Thymus (tissue), 14 donors: ENCODE measurements at places on chromosomes 2 and 18. TPM values are rescaled to one million over a fixed set of nuclear protein-coding genes. Genes with fewer than 3 reads are reported as not detected.

Gene ZSWIM2
- total RNA-seq = not detected

Gene GALNT14
- total RNA-seq = 1.3 TPM

DNA sequence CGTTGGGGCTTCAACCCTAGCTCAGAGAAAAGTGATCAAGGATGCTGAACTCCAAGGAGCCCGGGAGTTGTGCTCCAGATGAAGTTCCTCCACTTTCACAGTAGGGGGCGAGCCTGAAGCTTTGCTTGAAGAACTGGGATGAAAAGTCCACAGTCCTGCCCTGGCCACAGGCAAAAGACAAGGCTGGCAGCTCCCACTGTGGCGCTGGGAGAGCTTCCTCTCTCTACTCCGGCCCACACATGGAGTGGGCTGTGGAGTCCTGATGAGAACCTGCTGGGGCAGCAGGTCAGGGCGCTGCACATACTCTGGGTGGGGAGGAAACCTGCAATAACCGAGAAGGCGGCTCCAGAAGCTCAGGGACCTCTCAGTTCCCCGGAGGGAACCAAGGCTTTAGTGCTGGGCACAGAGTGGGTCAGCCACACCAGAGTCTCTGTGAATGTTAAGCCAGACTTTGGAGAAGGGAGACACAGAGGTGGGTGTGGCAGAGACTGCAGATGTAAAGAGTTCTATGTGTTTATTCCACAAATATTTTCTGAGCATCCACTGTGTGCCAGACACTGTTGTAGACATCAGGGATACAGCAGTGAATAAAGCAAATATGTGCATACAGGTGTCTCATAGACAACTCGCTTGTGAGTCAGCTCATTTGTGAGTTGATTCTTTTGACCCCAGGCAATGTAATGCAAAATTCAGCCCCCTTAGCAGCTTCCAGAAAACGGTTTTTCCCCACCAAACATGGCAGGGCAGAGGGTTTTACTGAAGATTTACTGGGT lies 48.0 kb upstream of the MRPL33 start:
- H3K4me3 ChIP-seq = no peak overlapping the region
- H3K36me3 ChIP-seq = no peaks in the 10 kb centered on the region
- no peaks in the 10 kb centered on the region for H3K4me1 ChIP-seq
- H3K27me3 ChIP-seq = no peaks in the 10 kb centered on the region
- DNase-seq = no peak

DNA sequence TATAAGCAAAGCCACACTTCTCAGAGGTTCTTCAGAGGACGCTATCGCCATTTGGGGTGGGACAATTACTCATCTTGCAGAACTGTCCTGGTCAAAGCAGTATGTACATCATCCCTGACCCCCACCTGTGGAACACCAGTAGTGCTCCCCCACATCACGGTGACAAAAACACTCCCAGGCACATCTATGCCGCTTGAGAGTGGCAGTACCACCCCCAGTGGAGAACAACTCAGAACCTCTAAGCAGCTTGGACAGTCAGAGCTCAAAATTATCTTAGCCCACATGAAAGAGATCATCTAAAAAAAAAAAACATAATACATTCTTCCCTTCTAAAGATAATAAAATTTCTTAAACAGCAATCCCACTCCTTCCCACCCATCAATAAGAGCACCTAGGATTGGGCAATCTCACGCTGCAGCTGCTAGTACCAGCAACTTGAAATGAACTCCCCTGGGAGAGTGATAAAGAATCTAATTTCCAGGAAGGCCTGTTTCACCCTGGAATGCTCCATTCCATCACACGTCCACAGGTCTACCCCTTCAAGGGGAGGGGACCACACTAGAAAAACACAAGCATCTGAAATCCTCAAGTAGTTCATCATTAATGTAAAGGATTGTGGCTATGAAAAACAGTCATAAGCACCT lies 31.7 kb downstream of the LRP2 start:
- H3K27me3 ChIP-seq = no peaks in the 10 kb centered on the region
- DNase-seq = no peak

DNA sequence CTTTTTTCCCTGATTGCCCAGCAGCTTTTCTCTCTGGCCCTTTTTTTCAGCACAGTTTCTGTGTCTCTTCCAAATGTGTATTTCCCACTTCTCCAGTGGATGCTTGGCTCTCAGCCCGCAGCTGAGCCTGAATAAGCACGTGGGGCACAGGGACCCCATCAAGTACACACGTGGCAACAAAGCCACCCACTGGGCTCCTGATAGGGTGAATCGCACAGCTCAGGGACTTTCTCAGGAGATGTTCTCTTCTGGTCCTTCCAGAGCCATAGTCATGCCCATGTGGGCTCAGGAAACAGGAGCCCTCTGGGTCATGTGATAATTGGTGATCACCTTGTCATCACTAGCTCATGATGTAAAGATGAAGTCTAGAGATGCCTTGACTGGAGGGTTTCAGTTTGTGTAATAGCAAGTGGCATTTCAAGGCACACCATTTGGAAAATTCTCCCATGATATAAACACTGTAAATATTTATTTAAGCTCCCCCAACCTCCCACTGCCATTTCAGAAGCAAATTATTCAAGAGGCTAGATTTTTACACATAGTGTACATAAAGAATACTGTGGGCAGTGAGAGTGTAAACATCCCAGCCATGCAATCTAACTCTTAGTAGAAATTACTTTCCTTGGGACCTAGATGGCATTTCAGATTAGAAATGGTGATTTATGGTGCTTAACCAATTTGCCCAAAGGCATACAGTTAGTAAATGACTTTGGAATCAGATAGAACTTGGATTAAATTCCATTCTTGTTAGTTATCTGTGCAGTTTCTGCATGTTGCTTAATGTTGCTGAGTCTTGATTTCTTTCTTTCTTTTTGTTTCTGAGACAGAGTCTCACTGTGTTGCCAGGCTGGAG lies 597.5 kb downstream of the SLC4A3 start:
- H3K4me1 ChIP-seq = no peaks in the 10 kb centered on the region
- H3K36me3 ChIP-seq = no peaks in the 10 kb centered on the region
- no peak overlapping the region for H3K4me3 ChIP-seq
- no peaks in the 10 kb centered on the region for H3K27me3 ChIP-seq

DNA sequence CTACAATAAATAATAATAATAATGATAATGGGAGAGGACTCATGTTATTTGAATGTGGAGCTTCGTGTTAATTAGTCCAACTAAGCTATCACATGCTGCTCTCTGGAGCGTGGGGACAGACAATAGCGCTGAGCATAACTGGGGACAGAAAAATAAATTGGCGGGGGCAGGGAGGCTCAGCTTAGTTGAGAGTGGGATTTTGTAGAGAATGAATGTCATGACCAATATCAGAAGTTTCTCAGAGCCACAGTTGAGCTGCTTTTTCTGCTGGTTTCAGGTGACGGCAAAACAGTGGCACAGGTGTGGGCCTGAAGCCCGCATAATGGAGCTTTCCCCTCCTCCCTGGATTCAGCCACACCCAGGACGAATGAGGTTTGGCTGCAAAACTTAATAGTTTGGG lies 111.1 kb upstream of the CAB39 start:
- no peaks in the 10 kb centered on the region for H3K36me3 ChIP-seq
- no peak overlapping the region for H3K4me3 ChIP-seq
- DNase-seq = no peak
- peak overlapping the region; percentile 70 for H3K27ac ChIP-seq

Gene FNDC4
- total RNA-seq = 0.85 TPM

DNA sequence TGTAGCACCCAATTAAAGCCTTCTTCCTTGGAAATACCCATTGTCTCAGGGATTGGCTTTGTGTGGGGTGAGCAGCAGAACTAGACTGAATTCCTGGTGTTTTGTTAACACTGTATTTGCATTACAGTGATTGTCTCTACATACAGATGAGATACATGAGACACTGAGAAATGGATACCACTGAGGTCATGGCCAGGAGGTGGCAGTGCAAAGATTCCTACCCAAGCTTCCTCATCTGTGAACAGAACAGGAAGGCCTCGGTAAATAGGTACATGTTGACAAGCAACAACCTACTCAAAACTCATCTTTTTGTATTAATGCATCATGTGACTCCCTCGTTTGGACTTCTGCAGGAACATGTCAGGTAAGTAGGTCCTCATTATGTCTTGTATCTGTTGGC lies 445.8 kb upstream of the RGPD4 start:
- no peaks in the 10 kb centered on the region for H3K27me3 ChIP-seq
- no peak for DNase-seq
- H3K4me3 ChIP-seq = no peak overlapping the region
- no peak overlapping the region for H3K27ac ChIP-seq
- H3K36me3 ChIP-seq = no peaks in the 10 kb centered on the region

DNA sequence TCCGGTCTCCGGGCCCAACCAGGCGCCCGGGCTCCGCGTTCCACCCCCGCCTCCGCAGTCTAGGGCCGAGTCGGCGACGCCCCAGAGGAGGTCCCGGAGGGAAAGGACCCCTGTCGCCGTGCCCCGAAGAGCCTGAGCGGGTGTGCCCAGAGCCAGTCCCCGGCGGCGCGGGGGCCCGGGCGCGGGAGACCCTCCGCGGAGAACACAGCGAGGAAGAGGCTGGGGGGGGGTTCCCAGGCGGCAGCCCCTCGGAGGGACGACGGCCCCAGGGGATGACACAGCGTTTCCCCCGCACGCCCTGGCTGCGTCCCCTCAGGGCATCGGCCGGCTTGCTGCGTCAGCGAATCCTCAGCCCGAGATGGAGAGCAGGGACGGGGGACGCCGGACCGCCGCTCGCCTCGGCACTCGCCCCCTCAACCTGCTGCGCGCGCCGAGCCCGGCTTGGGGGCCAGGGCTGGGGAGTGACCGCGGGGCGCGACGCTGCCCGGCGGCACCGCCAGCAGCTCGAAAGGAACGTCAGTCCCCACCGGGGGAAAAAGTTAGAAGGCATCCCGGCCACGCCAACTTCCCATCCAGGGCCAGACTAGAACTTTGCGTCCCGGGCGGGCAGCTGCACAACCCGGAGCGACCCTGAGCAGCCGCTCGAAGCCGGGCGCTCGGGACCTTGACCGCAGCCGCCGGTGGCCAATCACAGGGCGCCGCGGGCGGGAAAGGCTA lies 711 bp downstream of the SFXN5 start:
- H3K27ac ChIP-seq = peak overlapping the region; percentile 82
- DNase-seq = peak; percentile 32
- H3K36me3 ChIP-seq = no peaks in the 10 kb centered on the region
- peak overlapping the region; percentile 73 for H3K4me3 ChIP-seq

DNA sequence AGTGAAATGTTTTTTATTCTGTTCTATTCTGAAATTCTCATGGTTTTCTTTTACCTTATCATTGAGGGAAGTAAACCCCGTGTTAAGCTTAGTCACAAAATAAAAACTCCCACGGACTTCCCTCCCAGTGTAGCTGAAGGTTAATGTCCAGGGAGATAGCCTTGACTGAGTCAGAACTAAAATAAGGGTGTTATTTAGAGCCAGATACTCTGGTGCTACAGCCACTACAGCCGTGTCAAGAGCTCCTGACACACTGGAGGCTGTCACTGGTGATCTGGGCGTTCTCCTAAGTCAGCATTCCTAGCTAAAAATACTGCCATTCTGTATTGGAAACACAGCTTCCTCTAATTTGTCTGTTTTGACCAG lies 82.0 kb upstream of the RANBP2 start:
- H3K4me3 ChIP-seq = no peak overlapping the region
- no peaks in the 10 kb centered on the region for H3K36me3 ChIP-seq
- DNase-seq = no peak
- H3K27me3 ChIP-seq = no peaks in the 10 kb centered on the region

Gene SLC14A1
- 2.8 TPM for total RNA-seq

DNA sequence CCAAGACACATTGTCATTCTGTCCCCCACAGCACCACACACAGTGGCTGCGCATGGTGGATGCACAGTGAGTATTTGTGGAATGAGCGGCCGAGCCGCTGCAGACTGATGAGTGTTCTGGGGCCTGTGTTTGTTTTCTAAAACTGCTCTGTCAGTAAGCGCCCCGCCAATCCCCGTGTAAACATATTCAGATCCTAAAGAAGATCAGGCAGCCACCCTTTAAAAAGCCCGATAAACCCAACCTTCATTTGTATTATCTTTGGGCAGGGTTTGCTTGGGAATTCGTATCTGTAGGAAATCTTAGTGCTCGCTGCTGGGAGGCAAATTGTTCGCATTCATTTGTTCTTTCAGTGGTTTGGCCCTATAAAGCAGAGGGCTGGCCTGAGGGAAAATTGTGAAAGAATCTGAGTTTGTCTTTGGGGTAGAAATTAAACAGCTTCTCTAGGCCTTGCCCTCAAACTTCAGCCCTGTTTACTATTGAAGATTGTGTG lies 68.6 kb downstream of the TGOLN2 start:
- H3K36me3 ChIP-seq = no peaks in the 10 kb centered on the region
- no peak for DNase-seq
- H3K4me3 ChIP-seq = no peak overlapping the region

Gene SCN1A
- 0.09 TPM for total RNA-seq

- H3K4me3 ChIP-seq = no peak overlapping the region
- H3K27ac ChIP-seq = no peak overlapping the region
- H3K27me3 ChIP-seq = peaks cover 6% of the 10 kb centered on the region
- no peak for DNase-seq
Observed at GRCh38 chr2:120751553-120751952, 15.9 kb downstream of the GLI2 start.

Gene RNF181
- total RNA-seq = 180 TPM

Gene OTOF
- total RNA-seq = 0.42 TPM

- H3K27ac ChIP-seq = no peak overlapping the region
Observed at GRCh38 chr18:22637787-22638186, 220.1 kb upstream of the CTAGE1 start.

Gene SPC25
- total RNA-seq = 16.0 TPM

DNA sequence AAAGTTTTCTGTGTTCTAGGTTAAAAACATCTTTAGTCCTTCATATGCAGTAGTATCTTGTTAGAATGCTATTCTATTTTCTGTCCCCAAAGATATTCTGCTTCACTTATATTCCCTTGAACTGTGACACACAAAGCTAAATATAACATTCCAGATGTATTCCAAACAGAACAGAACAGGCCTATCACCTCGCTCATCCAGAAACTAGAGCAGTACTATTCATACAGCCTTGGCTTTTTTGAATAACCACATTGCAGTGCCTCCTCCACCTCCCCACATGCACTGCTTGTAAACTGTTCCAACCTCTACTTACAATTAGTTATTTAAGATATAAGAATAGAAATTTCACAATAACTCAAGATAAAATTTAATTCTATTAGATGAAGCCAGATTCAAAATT lies 196.8 kb downstream of the EXOC6B start:
- H3K4me1 ChIP-seq = no peaks in the 10 kb centered on the region
- H3K4me3 ChIP-seq = no peak overlapping the region

- no peak for DNase-seq
- H3K4me1 ChIP-seq = no peaks in the 10 kb centered on the region
- no peak overlapping the region for H3K4me3 ChIP-seq
- no peak overlapping the region for H3K27ac ChIP-seq
- H3K27me3 ChIP-seq = no peaks in the 10 kb centered on the region
Observed at GRCh38 chr18:64110692-64111480, 38.0 kb downstream of the LINC00305 start.

GRCh38 chr18:13522256-13522655 lies 204.1 kb downstream of the FAM210A start:
- H3K36me3 ChIP-seq = peaks cover 18% of the 10 kb centered on the region
- peaks cover 13% of the 10 kb centered on the region for H3K4me1 ChIP-seq
- H3K4me3 ChIP-seq = no peak overlapping the region
- no peak for DNase-seq
- H3K27ac ChIP-seq = no peak overlapping the region
